ENCODE measurements at places on chromosomes 1 and 21.

GRCh38 chr1:18043871-18044270 is 63.7 kb upstream of the IGSF21 start:
- no peak for DNase-seq

DNA sequence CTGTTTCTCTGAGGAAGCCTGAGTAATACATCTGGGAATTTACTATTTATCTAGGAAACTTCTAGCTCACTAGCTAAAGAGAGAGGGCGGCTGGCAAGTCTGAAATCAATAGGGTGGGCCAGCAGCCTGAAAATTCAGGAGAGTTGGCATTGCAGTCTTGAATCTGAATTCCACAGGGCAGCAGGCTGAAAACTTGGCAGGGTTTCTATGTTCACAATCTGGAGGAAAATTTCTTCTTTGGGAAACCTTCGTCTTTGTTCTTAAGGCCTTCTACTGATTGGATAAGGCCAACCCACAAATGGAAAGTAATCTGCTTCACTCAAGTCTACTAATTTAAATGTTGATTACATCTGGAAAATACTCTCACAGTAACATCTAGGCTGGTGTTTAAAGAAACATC is 101.0 kb upstream of the COG2 start:
- DNase-seq: no peak

DNA sequence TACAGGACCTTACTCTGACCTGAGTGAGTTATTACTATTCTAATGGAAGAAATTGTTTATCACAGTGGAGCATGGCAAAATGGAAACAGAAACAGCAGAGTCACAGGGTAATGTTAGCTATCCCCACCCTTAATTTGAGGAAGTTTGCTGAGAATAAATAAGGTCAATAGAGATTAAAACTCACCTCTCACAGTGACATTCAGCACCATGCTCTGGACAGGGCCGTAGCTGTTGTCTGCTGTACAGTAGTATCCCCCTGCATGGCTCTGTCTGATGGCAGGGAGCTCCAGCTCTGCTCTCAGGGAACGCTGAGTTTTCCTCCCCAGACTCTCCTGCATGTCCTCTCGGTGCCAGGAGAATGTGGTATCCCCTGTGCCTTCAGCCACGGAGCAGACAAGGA is 11.9 kb downstream of the FCRL4 start:
- DNase-seq: no peak

- DNase-seq: peak; percentile 60
Measured at GRCh38 chr1:56516539-56517252, 62.7 kb downstream of the PLPP3 start.

DNA sequence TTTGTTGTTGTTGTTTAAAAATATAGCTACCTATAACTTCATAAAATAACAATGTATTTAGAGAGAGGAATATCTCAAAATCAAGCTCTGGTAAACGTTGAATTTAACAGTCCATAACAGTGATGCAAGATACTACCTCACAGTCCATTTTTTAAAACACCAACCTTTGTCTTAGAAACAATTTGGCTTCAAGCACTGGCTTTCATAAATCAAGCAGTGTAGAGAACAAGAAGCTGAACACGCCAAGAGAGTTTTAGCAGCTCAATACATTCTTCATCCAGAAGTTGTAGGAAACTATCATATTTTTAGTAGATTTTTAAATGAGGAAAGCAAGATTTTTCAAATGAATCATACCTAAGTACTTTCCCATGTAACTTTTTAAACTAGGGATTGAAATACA is 334.3 kb upstream of the ADAMTS5 start:
- DNase-seq: no peak

DNA sequence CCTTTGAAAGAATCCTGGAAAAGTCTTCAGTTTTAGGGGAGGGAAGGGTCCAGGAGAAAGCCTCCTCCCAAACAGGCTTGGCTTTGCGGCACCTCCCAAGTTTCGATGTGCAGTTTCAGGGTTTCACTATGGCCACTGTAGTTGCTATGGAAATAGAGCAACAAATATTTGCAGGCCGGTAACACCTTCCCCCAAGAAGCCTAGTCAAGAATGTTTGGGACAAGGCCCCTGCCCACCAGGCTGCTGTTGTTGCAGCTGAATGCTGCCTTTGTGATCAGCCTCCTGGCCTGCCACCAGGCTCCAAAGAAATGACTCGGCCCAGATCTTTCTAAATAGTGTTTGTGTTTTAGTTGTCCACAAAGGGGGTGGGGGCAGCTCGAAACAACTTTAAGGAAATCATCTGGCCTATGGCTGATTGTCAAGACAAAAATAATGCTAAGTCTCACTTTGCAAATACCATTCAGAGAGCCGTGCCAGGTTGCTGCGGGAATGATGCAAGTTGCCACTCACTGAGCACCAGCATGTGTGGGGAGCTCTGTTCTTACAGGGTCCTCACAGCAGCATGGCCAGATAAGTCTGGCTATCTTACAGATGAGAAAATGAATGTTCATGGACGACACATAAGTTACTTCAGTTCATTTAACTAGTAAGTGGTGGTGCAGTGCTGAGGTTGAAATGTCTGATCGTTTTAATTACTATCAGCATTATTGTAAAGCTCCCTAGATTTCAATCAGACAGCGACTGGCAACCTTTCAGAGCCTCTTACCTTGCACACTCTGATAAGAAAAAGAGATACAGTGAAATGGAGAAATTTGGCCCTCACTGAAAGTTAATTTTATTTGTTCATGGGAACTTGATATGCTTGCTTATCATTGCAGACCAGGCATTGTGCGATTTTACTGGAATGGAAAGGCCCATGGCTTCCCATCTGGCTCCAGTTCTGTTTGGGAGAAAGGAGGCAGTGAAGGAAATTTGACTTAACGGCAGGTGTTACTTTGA is 91.2 kb upstream of the JUN start:
- peak; percentile 68 for DNase-seq

DNA sequence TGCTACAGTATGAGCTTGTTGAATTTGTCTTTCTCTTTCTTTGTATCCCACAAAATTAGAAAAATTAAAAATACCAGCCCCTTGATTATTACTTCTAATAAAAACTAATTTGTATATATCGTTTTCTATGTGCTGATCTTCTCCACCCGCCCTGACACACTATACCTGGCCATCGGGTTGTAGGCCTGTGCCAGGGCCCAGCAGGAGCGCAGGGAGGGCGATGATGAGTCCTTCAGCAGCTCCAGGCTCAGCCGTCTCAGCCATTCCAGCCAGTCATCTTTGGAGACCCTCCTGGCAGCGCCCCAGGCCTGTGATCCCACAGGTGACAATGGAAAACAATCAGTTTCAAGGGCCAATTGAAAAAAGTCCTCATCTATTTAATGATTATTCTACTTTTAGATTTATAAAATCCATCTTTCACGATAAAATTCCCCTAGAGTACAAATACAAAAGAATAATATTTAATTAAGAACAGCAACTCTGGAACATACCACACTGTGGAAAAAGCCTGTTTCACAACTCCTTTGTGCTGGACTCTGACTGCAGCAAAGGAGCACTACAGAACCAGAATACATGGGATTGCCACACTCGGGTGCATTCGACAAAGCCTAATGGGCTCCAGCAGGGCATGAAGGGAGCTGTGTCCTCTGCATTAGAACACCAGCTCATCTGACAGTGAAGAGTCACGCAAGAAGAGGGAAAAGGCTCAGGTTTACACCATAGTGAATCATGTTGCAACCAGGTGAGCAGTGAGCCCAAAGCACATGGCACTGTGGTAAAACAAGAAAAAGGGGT is 15.4 kb downstream of the ANGPTL7 start:
- no peak for DNase-seq

DNA sequence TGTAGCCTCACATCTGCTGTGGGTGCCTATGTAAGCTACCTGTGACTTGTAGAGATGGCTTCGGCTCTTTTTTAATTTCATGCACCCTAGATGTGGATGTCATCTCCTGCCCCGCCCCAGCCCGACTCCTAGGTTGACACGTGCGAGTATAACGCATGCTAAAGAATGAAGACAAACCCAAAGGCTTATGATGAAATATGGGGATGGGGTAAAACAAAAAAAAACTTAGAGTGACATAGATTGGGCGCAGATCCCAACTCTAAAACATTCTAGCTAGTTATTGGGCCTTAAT is 613 bp upstream of the ERO1B start:
- no peak for DNase-seq

DNA sequence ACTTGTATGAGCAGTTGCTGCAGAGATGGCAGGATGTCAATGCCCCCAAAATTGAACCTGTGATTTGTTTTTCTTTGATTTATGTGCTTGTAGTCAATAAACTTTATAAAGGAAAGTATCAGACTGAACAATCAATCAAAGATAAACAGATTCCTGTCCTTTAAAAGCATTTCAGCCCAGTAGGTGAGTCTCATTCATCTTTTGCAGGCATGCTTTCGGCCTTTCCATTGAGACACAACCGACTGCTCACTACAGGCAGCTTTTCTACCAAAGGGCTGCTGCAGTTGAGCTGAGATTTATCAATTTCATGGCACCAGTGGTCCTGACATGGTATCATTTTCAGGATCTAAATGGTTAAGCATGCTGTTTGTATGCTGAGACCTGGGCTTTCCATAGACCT is 513.6 kb upstream of the PTBP2 start:
- no peak for DNase-seq

- DNase-seq: no peak
Measured at GRCh38 chr1:55466373-55466772, 251.2 kb upstream of the USP24 start.

DNA sequence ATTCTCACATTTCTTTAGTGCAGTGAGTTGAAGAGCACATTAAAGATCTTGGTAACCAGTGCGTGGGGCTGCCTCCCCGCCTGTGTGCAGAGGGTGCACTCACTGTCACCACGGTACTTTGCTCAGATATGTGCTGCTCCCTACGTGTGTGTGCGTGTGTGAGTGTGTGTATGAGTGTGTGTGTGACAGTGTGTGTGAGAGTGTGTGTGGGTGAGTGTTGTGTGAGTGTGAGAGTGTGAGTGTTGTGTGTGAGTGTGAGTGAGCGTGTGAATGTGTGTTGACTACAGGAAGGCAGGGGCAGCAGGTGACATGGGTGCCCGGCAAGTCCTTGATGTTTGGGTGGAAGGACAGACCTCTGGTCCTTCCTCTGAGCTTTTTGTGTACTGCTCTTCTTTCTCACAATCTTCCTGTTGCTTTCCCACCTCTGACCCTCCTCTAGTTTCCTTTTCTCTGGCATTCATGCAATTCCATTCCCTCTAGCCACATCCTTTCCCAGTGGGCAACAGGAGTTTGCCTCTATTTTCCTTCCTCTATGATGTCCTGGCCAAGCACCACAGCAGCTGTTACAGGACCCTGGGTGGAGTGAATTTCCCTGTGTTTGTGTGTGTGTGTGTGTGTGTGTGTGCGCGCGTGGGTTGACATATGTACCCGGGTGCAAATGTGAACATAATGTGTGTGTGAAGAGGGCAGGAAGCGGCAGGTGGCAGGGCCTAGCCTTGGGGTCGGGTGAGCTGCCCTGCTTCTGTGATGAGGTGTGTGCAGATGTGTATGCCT is 19.8 kb downstream of the LHX4 start:
- DNase-seq: peak; percentile 58

- DNase-seq: no peak
Measured at GRCh38 chr1:84379917-84380180, 18.4 kb upstream of the DNASE2B start.

DNA sequence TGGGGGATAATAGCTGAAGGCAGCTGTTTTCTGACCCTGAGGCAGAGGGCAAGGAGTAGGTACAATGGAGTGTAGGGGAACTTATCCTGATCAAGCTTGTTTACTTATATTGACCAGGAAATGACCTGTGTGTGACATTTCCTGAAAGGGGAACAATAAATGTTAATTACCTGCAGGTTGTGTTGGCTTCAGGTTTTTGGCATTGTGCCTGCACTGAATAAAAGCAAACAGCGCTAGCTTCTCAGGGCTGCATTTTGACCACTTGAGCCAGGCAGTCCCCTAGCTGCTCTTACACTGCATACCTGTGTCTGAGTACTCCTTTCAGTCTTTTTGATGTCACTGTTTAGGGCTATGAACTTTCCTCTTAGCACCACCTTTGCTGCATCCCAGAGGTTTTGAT is 40.6 kb downstream of the DRAM2 start:
- no peak for DNase-seq

GRCh38 chr1:94332952-94333351 is 85.2 kb upstream of the ABCD3 start:
- peak; percentile 41 for DNase-seq

GRCh38 chr1:44515416-44515815 is 110.4 kb downstream of the RNF220 start:
- peak; percentile 81 for DNase-seq

DNA sequence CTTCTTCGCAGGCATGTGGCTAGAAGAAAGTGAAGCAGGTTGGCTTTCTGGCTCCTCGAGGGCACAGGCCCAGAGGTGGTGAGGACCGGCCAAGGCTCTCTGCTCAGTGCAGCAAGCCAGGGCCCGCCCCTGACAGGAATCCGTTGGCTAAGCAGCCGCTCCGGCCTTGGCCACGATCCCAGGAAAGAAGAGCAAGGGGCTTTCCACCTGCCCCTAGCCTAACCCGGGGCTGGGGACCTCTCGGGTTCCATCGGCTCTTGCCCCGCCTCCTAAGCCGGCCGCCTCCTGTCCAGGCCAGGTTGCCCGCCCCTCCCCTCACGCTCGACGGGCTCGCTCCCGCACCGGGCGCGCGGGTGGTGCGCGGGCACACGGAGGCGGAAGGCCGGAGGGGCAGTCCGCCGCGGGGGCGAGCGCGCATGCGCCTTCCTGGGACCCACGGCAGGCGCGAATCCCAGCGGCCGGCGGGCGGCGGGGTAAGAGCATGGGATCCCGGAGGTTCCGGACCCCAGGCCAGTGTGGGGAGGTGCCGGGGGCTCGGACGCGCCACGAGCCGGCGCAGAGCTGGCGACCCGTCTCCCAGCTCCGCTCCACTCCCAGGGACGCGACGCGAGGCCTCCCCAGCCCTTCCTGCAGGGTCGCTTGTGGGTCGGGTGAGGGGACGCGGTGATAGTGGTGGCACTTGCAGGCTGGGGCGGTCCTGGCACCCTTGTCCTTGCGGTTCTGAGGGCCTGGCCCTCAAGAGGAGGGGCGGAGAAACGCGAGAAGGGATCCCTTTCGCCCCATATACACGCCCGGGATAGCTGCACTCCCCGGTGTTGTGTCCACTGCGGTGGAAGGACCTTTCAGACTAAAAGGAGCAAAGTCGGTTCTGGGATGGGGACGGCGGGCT is at the start of gene ALG6:
Gene ALG6, plus strand, starts transcription at position 413 of the 889 bp plus-strand sequence. CDS start 3,351 bp downstream, outside the sequence.
- peak; percentile 92 for DNase-seq

GRCh38 chr1:221089273-221089672 is 210.0 kb downstream of the HLX start:
- no peak for DNase-seq

DNA sequence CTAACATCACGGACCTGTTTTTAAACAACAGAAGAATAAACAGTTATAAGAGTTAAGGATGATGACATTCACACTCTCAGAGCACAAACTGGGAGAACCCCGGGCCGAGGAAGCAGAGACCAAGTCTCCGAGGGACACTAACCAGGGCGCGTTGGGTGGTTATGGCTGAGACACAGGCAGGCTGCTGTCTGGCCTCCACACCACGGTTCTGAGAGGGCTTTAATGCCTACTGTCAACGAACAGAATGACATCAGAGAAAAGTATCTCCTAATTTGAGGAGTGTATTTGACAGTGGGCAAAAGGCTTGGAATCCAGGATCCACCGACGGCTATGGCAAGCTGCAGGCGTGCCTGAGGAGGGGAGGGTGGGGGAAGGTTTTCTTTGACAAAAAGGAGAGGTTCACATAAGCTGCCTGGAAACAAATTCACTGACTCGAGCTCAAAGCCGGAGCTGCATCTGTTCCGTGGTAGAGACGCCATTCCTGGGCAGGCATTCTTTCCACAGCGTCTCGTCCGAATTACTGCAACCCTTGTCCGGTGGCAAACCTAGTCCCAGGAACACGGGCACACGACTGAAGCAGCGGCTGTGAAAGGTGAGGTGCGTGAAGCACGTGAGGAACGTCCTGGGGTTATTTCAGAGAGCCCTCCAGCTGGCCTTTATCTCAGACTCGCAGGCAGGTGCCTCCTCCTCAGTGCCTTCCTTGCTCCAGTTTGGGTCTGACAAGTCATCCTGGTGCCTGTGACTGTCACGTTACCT is 9.4 kb downstream of the POFUT2 start:
- no peak for DNase-seq

All from HT1080 (cell line).